Stimulated activated CD8-positive, alpha-beta memory T cell treated with anti-CD3 and anti-CD28 coated beads, Interleukin-4, amount 100 ng/mL, for 4 hours (primary cell): ENCODE measurements at places on chromosomes 7 and 10.

GRCh38 chr7:29300649-29301048 lies 106.1 kb downstream of the CHN2 start:
- DNase-seq = no peak

- no peak for DNase-seq
Measured at GRCh38 chr7:70178211-70178610, 579.9 kb downstream of the AUTS2 start.

DNA sequence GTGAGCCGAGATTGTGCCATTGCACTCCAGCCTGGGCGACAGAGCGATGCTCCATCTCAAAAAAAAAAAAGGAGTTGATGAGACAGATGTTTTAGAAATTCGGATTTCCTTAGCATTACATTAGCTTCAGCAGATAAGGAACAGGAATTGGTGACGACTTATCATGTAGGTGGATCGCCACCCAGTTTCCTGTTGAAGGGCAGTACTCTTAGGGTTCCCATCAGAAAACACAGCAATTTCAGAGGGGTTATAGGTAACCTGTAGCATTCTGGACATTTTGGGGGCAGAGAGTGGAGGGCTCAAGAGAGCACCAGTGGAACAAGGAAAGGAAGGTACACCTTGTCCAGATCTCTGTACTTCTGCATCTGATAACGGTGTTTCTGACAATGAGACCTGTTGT lies 146.4 kb upstream of the NOBOX start:
- DNase-seq = no peak

DNA sequence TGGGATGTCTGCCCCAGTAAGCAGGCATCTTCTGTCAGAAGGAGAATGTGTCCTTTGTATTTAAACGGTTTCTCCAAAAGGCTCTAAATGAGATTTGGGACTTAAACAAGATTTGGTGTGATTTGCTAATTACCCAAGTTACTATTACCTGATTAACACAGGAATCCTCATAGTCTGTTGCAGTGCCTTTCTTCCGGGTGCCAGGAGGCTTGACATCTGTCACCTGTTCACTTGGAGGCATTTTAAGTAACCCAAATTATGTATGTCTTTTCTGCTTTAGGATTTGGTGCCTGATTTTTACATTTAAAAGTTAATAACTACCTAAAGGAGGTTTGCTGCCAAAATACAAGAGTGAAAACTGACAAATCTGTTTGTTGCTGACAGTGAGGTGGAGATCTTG lies 587.9 kb upstream of the GALNT17 start:
- no peak for DNase-seq

GRCh38 chr7:27121684-27122076 lies 8.9 kb downstream of the HOXA4 start:
- DNase-seq = no peak

DNA sequence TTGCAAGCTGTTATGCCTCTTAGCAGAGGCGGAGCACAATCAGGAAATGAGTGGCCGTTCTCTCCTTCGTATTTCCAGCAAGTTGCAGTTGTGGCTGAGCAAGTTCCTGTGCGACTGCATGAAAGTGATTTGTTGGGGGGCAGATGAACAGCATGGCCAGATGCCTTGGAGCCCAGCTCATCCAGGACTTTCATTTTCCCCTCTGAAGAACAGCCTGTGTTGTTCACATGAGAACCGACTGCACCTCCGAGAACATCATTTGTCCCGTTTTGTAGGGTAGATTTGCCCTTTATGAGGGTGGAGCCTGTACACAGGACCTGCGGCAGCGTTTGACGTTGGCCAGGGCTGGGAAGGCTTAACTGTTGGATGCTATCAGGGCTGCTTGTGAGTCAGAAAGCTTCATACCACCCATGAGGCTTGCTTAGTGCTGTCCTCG lies 4.4 kb downstream of the BAG3 start:
- no peak for DNase-seq

- DNase-seq = no peak
Measured at GRCh38 chr10:128140425-128140824, 14.2 kb upstream of the MKI67 start.

DNA sequence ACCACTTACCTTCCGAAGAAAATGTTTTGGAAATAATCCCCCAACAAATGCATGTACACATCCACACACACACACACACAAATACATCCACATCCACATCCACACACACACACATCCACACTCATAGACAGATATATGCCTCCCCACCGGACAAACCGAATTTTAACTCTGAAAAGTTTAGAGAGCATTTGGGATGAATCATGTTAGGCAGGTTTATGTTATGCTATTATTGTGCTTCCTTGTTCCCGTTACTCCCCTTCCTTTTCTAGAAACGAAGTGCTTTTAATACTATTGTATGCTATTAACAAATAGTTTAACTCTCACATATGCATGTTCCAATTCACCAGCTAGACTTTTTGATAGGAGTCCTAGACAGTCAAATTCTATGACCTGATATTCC lies 91.5 kb downstream of the FAS start:
- no peak for DNase-seq

DNA sequence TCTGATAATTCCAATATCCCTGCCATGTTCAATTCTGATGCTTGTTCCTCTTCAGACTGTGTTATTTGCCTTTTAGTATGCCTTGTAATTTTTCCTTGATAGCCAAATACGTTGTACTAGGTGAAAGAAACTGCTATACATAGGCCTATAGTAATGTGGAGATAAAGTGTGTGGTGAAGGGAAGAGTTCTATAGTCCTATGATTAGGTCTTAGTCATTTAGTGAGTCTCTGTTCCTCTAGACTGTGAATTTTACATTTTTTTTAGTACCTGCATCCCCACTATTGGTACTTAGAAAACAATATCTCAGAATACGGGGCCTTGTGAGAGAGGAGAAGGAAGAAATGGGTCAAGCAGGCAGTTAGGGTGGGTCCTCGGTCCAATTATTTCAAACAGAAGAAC lies 59.6 kb upstream of the SEMA3E start:
- no peak for DNase-seq
